ENCODE measurements at places on chromosomes 7 and 10. TPM values are rescaled to one million over a fixed set of nuclear protein-coding genes. Genes with fewer than 3 reads are reported as not detected.

The LAMB1 gene
- 198 TPM for total RNA-seq

The NKX1-2 gene
- not detected for total RNA-seq

The TLX1 gene
- total RNA-seq = not detected

The PANK1 gene
- 4.8 TPM for total RNA-seq

The CPXM2 gene
- total RNA-seq = 23.6 TPM

The COL17A1 gene
- 18.5 TPM for total RNA-seq

The BTBD16 gene
- 51.2 TPM for total RNA-seq

The ZNF736 gene
- total RNA-seq = 32.5 TPM

The SPDYE6 gene
- not detected for total RNA-seq

The MEIG1 gene
- total RNA-seq = 1.1 TPM

The HMX3 gene
- total RNA-seq = not detected

The C10orf67 gene
- total RNA-seq = not detected

The AS3MT gene
- 0.29 TPM for total RNA-seq

The HYAL4 gene
- 0.23 TPM for total RNA-seq

The PNLIPRP2 gene
- not detected for total RNA-seq

The C7orf33 gene
- not detected for total RNA-seq

The ACTL6B gene
- total RNA-seq = not detected

The PNLIPRP3 gene
- total RNA-seq = not detected

The SCIN gene
- 20.2 TPM for total RNA-seq

Data from ureter (tissue), 1 donor.